Fibroblast of lung (primary cell): ENCODE measurements at places on chromosomes 2 and 18. TPM values are rescaled to one million over a fixed set of nuclear protein-coding genes. Genes with fewer than 3 reads are reported as not detected.

Gene ARID5A
- total RNA-seq = 7.2 and 9.7 TPM in 2 replicates

Gene CD207
- not detected in 2 replicates for total RNA-seq

GRCh38 chr18:9827793-9828505 is 57.8 kb upstream of the TXNDC2 start:
- peaks cover 36% of the 10 kb centered on the region for H3K4me1 ChIP-seq
- H3K27me3 ChIP-seq = no peaks in the 10 kb centered on the region
- no peak overlapping the region for H3K4me3 ChIP-seq
- DNase-seq = peak; percentile 99

- no peaks in the 10 kb centered on the region for H3K4me1 ChIP-seq
- no peak overlapping the region for H3K4me3 ChIP-seq
Measured at GRCh38 chr2:183723278-183723677, 599.0 kb downstream of the NUP35 start.

GRCh38 chr2:4047961-4048891 is 344.9 kb downstream of the DCDC2C start:
- peak; percentile 1 for DNase-seq
- no peaks in the 10 kb centered on the region for H3K27me3 ChIP-seq

Gene TBR1
- not detected in 2 replicates for total RNA-seq

DNA sequence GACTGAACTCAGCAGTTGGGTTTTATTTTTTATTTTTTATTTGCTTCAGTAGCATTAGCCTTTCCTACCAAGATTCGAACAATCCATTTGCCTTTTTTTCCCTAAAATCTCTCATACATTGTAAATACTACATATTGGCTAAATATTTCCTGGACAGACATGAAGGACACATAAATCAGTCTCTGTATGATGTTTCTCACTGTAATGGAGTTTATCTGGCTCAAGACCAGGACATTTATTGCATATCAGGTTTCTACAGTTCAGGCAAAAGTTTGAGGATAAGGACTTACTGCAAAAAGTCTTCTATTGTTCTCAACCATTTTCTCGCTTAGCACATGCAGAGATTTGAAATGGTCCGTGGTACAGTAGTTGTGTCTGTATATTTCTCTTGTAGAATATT is 3.3 kb downstream of the CLUL1 start:
- no peak for DNase-seq
- no peaks in the 10 kb centered on the region for H3K4me1 ChIP-seq
- H3K4me3 ChIP-seq = no peak overlapping the region
- peaks cover 8% of the 10 kb centered on the region for H3K27me3 ChIP-seq

DNA sequence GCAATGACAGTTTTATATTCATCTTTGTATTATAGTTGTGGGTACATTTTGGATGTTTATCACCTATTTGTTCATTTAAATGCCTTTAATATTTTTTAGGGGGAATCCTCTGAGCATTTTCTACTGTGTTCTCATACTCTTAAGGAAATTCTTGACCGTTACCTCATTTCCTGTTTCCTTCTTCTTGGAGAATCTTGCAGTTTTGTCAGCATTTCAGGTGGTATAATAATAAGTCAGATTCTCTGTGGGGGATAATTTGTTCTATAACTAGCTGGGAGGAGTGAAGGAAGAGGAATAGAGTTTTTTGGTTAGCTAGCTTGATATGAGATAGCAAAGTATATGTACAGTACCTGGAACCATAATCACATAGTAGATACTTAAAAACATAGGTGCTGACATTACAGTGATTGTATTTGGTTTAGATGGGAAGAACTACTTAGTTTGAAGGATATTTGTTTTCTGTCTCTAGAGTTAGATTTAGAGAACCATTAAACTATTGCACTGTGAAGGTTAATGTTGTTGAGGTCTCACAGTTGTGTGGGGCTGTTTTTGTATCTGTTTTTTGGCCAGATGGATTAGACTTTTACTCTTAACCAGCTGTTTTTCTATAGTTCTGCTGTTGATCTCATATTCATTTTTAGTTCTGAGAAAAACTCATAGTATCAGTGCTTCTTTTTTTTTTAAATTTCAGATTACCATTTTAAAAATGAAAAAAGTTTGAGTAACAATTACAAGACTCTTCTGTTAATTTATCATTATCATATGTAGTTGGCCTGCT is 14.2 kb downstream of the MTX2 start:
- no peak overlapping the region for H3K27ac ChIP-seq
- no peak overlapping the region for H3K4me3 ChIP-seq
- peak; percentile 37 for DNase-seq
- no peaks in the 10 kb centered on the region for H3K27me3 ChIP-seq
- no peaks in the 10 kb centered on the region for H3K4me1 ChIP-seq

DNA sequence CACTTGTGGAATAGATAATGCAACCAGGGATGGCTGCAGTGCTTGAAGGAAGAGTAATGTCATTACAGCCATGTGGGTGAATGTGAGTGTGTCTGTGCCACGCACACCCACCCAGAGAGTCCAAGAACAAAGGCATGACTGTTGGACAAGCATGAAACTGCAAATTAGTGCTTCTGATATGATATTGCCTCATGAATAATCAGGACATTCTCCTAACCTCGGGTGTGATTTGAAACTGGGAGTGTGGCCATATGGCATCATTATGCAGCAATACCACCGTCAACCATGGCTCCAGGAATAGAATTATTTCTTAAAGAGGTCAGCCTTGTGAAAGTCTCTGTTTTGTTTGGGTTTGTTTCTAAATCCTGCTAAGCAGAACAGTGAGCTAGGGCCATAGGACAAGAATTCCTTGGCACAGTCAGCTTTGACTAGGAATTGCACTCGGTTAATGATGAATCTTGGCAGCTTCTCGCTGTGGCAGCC is 678.0 kb upstream of the RAB6C start:
- H3K27me3 ChIP-seq = no peaks in the 10 kb centered on the region
- DNase-seq = no peak
- no peaks in the 10 kb centered on the region for H3K4me1 ChIP-seq
- H3K36me3 ChIP-seq = no peaks in the 10 kb centered on the region

DNA sequence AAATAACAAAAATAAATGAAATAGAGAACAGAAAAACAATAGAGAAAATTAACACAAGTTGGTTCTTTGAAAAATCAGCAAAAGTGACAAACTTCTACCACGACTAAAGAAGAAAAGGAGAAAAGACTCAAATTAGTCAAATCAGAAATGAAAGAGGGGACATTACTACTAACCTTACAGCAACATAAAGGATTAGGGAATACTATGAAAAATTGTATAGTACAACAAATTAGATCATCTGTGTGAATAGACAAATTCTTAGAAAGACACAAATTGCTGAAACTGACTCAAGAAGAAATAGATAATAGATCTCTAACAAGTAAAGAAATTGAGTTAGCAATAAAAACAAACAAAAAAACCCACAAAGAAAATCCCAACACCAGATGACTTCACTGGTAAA is 48.5 kb upstream of the PGAP1 start:
- no peaks in the 10 kb centered on the region for H3K4me1 ChIP-seq
- no peak overlapping the region for H3K27ac ChIP-seq
- no peaks in the 10 kb centered on the region for H3K27me3 ChIP-seq

Gene KCNE4
- total RNA-seq = 11.0 and 25.3 TPM in 2 replicates

GRCh38 chr2:164671664-164672396 is 50.5 kb upstream of the GRB14 start:
- peak; percentile 59 for DNase-seq
- no peaks in the 10 kb centered on the region for H3K27me3 ChIP-seq
- no peak overlapping the region for H3K27ac ChIP-seq
- H3K36me3 ChIP-seq = no peaks in the 10 kb centered on the region
- no peak overlapping the region for H3K4me3 ChIP-seq

GRCh38 chr18:43001821-43002220 is 113.7 kb downstream of the RIT2 start:
- no peak overlapping the region for H3K27ac ChIP-seq
- no peaks in the 10 kb centered on the region for H3K36me3 ChIP-seq
- H3K27me3 ChIP-seq = no peaks in the 10 kb centered on the region
- DNase-seq = peak; percentile 13

Gene BCL11A
- total RNA-seq = under 0.01 and 0.17 TPM in 2 replicates
